ENCODE measurements at places on chromosomes 5 and 9.
A peak's percentile ranks its signal among the peaks of the same experiment; 100 is the strongest.

DNA sequence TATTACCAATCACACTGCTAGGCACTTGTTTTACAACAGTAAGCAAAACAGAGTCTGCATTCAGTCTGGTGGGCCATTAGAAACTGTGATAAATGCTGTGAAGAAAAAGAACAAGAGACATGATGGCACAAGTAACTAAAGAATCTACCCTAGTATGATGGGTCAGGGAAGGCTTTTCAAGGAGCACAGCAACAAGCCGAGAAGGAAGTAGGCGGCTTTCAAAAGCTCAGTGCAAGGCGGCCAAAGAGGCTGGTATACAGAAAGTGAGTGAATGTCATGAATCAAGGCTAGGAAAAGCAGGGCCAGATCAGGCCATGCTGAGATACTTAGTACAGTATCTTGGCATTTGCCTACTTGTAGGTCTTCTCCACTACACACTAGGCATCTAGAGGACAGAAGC lies 76.4 kb downstream of the ECPAS start:
- DNase-seq: no peak

DNA sequence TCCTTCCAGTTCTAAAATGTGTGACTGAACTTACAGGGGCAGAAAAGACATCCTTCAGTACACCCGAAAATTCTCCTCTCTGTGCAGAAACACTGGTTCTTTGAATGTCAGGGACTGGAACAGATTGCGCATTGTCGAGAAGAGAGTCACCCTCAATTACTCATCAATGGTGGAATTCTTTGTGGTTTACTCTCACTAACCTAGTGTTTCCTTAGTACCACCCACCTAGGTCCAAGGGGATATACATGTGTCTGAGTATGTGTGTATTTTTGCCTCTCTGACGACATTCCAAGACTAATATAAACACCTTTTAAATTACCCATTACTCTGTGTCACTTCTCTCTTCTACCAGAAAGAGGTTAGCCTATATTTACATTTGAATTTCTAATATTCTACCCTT lies 660.8 kb downstream of the TLE1 start:
- DNase-seq: no peak

GRCh38 chr9:76610011-76610352 lies 151.0 kb downstream of the GCNT1 start:
- DNase-seq: no peak

GRCh38 chr9:100774326-100774725 lies 196.4 kb downstream of the CAVIN4 start:
- no peak for DNase-seq

DNA sequence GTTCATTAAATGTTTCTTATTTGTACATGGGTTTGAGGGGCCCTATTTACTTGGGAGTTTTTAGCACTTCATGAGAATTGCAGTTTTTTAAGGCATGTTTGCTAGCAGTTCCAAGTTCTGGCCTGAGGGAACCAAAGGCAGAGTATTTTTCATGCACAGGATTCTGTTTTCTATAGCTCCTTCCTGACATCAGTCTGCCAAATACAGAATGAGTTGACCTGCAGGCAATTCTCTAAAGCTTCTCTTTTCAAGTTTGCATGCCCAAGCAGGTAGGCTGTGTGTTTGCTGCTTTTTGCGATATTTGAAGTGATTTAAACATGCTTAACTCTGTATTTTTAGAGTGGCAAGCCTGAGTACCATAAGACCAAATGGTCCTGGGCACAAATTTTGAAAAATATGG lies 75.8 kb downstream of the AOPEP start:
- DNase-seq: no peak

DNA sequence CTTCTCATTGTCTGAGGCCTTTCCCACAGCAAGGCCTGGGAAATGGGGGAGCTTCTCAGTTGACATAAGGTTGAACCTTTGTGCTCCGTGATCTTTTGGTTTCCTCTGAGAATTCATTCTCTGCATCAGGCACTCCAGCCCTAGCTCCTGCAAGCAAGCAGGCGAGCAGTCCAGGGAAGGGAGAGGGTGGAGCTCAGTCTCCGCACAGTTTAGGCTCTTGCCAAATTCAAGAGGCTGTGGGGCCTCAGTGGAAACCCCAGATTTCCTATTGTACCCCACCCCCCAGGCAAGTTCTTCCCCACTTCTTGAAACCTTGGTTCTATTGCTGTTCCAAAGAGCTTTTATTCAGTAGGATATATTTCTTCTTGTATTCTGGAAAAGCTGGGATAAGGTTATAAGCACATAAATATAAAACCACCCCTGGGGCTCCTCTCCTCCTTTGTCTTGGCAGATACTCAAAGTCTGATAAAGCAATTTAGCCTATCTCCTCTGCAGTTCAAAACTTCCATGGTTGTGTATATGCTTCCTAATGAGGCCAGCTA lies 147.2 kb downstream of the PDZD2 start:
- DNase-seq: no peak

- DNase-seq: no peak
These were observed 291.7 kb upstream of the KCNN2 start for GRCh38 chr5:114070093-114070722.

GRCh38 chr9:104386425-104387069 lies 117.5 kb upstream of the OR13F1 start:
- peak; percentile 70 for DNase-seq

DNA sequence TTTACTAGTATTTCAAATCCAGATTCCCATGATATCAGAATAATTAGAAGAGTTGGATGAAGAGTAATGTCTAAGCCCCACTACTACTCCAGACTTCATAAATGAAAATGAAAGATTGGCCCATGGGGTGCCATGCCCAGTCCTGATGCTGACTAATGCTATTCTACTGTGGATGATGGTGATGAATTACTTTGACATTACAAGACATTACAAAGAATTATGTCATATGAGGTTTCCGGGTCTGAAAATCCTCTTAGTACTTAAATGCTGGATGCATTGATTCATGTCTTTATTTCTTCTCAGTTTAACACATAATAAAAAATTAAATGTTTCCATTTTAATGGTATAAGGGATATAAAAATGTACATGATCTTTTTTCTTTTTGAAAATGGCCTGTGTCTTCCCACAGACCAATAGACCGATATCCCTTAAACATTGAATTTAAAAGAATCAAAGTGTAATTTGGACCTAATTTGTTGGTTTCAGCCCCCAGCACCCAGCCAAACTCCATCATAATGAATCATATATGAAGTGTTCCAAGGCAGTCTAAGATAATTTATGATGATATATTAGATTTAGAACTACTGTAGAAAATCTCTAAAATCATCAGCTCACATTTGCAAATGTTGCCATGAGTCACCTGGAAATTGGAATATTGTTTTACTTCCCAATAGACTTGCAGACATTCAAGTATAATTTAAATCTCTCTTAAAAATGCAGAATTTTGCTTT lies 223.6 kb upstream of the SGCD start:
- no peak for DNase-seq

DNA sequence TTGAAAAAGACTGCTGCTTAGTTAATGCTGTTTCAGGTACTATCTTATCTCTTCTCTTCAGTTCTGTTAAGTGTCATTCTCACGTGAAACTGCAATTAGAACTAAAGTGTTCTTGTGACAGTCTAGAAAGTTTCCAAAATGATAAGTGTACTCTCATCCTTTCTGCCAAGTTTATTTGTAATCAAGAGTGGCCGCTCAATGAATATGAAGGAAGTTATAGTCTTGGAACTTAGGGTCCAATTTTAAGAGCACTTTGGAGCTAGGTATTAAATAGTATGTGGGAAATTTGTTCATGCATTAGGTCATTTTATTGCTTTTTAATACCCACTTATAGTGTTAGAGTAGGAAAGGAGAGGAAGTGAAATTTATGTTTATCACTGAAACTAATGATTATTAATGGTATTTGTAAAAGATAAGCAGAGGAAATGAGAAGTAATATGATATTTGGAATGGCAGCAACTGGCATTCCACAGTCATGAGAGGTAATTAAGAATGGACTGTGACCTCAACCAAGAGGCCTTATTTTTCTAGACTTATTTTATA lies 20.4 kb downstream of the XRCC4 start:
- DNase-seq: no peak

GRCh38 chr5:141475625-141476131 lies at the start of gene PCDHGC3:
TSS of gene PCDHGC3 (plus strand) at chr5:141475966. CDS start at chr5:141476117, 151 bp downstream.
- DNase-seq: peak; percentile 87

DNA sequence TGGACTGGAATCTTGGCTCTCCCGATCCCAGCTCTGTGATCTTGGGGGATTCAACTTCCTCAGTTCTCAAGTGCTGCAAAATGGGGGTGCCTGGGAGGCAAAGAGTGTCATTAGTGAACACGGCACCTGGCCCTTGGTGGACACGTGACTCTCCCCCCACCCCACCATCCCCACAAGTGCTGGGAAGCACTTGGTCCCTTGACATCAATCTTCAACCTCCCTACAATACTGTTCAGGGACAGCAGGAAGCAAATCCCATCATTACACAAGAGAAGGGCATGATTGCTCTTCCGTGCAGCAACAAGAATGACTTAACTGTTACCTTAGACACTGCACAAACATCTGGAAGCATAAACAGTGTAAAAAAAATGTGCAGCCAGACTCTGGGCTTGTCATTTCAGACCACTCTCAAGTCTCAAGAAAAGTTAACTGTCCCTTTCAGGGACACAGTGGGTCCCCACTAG lies 61.4 kb downstream of the PSMB7 start:
- no peak for DNase-seq

GRCh38 chr5:92613546-92613945 lies 967.5 kb downstream of the NR2F1-AS1 start:
- no peak for DNase-seq

DNA sequence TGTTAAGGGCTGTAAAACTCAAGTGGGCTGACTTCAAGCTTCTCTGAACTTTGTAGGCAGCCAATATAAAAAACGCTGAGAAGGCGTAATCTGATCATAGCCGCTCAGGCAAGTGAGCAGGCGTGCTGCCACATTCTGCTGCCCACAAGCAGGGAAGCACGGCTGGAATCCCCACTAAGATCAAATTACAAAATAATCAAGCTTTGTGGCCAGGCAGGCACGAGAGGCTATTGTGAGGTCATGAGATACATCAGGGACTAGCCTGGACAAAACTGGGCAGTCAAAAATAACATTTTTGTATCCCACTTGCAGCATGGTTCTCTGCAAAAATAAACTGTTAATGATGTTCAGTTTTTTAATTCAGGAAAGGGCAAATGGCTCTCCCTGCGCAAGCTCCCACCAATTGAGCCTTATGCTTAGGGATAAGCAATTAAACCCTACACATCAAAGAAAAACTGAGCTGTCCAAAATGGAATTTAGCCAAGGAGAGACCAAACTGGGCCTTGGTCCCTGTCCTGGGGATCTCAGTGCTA lies 64.0 kb downstream of the POU5F2 start:
- DNase-seq: peak; percentile 57

GRCh38 chr9:88828492-88828974 lies 162.7 kb upstream of the S1PR3 start:
- DNase-seq: no peak

DNA sequence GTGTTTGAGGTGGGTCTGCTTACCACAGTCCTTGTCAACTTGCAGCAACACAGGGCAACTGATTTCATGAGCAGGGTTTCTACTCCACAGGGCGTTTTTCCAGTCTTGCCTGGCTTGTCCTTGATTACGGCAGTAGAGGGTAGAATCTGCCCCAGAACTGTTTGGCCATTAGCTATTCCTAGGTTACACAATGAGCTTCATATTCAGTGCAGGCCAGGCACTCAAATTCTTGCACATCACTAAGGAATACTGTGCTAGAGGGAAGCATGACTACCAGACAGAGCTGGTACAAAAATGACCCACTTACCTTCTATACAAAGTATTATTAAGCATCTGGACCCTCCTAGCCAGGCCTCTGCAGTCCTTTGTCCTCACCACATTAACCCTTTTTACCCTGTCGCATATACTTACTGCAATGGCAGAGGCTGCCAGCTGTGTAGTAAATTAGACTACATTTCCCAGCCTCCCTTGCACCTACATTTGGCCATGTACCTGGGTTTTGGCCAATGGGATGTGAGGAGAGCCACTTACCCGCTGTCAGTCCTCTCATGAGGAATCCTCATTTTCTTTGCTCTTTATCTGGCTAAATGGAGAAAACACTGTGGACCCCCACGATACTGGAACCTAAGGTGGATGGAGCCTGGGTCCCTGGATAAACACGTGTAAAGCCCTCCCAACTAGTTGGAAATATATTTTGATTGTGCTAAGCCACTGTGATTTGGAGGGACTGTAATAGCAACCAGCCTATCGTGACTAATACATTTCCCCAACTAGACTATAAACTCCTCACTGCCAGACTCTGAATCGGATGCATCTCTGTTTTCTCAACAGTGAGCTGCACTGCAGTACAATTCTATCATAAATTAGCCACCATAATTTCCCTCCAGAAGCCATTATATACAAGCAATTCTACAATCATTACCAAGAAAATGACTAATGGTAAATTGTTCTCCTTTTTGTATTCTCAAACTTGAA lies 218.7 kb downstream of the GLIS3 start:
- no peak for DNase-seq

- DNase-seq: no peak
These were observed 30.0 kb upstream of the MACIR start for GRCh38 chr5:103228588-103228987.

- DNase-seq: no peak
These were observed 34.0 kb upstream of the LURAP1L start for GRCh38 chr9:12740845-12741244.

DNA sequence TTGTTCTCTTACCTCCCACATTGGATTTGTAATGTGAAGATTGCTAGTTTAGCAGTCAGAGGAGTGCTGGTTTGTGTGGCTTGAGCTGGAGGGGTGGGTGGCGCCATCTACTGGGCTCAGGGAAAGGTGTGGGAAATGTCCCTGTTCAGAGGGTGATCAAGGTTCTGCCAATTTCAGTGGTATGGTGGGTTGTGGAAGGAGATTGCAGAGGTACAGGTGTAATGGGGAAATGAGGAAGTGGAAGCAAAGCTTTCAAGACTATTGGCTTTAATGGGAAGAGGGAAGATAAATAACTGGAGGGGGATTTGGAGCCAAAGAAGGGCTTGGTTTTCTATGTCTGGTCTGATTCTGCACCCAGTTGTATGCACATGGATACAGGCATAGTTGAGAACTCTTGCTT lies 76.4 kb downstream of the OSMR start:
- DNase-seq: peak; percentile 45

GRCh38 chr9:124697326-124698200 lies 73.5 kb downstream of the NR6A1 start:
- no peak for DNase-seq

GRCh38 chr9:68416936-68417564 lies 60.6 kb downstream of the PGM5 start:
- DNase-seq: no peak

DNA sequence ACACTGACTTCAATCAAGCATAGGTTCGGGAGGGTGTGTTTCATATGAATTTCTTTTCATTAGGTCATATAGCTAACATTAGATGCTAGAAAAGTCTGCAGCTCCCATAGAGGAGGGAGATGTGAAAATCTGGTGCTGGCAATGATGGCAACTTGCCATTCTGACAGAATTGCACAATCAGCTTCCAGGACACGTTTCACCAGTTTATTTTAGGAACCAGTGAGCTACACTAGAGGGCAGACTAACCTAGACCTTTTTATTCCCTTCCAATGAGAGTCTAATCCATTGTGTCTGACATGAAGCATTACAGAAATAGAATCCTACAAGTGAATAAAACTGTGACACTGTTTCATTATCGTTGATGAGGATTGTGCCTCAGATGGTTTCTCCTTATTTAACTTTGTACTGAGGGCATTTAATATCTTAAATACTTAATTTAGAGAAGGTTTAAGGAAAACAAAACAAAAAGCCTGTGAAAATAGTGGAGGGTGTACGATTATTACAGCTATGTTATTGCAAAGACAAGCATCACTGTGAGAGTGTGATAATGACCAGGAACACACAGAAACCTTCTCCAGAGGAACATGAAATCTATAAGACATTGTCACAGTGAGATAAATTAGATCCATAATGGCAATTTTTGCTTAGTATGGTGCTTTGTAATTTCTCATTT lies 363.3 kb upstream of the RPS23 start:
- DNase-seq: peak; percentile 42

- DNase-seq: no peak
These were observed 59.6 kb upstream of the FAM120A start for GRCh38 chr9:93391898-93392297.
